ENCODE measurements at places on chromosomes 13 and 19.

GRCh38 chr13:114313061-114313860, 1.0 kb upstream of the CHAMP1 start:
- DNase-seq = no peak

GRCh38 chr13:108779308-108779707, 149.9 kb downstream of the MYO16 start:
- DNase-seq = no peak

GRCh38 chr19:43464134-43464775, 1.2 kb downstream of the LYPD3 start:
- DNase-seq = peak; percentile 86

DNA sequence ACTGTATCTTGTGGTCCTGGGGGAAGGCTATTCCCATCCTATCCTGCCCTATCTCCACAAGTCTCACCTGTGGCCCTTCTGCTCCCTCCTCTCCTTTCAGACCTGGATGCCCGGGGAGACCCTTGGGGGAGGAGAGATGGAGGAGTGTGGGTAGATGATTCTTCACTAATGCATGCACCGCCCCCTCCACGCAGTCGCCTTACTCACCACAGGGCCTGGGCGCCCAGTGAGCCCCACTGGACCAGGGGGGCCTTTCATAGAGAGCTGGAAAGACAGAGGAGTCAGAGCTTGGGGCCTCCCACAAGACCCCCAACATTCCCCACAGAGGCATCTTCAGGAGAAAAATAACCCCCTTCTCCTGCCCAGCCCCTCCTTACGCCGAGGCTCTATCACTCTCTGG, 14.3 kb downstream of the COL5A3 start:
- no peak for DNase-seq

DNA sequence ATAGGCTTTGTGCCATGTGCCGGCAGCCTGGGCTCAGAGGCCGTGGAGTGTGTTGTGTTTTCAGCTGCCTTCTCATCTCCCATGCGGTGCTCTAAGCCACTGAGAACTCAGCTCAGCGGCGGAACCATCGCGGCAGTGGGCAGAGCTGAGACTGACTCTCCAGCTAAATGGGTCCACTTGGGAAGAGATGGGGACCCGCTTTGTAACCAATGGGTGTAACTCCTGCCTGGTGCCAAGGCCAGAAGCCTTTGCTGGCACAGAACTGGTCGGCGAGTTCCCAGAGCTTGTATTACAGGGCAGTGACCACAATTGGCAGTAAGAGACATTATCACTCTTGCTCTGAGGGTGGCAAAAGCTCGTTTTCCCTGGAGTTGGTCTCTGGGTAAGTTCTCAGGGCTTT, 183.0 kb downstream of the STK24 start:
- no peak for DNase-seq

- DNase-seq = no peak
Observed at GRCh38 chr13:29936051-29936813, 85.8 kb upstream of the UBL3 start.

- no peak for DNase-seq
Observed at GRCh38 chr13:45548281-45548680, 67.3 kb downstream of the ERICH6B start.

- no peak for DNase-seq
Observed at GRCh38 chr19:50184196-50184595, 19.2 kb upstream of the MYH14 start.

GRCh38 chr13:106494936-106495335, 40.5 kb downstream of the EFNB2 start:
- DNase-seq = no peak

GRCh38 chr13:75749407-75749806, 113.3 kb downstream of the LMO7 start:
- DNase-seq = no peak

- no peak for DNase-seq
Observed at GRCh38 chr13:40464337-40465014, 202.0 kb downstream of the FOXO1 start.

GRCh38 chr13:98842858-98843481, 90.5 kb upstream of the SLC15A1 start:
- peak; percentile 64 for DNase-seq

- no peak for DNase-seq
Observed at GRCh38 chr19:47390533-47391488, 28.5 kb downstream of the MEIS3 start.

- DNase-seq = no peak
Observed at GRCh38 chr13:40969169-40969901, 49.8 kb downstream of the ELF1 start.
